ENCODE measurements at places on chromosomes 6 and 20.

- no peak for DNase-seq
Measured at GRCh38 chr6:35543459-35544193, 30.9 kb upstream of the TULP1 start.

GRCh38 chr20:61760731-61761130 lies 304.9 kb downstream of the TAF4 start:
- DNase-seq: no peak

- DNase-seq: no peak
Measured at GRCh38 chr6:104928141-104928540, 28.8 kb upstream of the LIN28B start.

GRCh38 chr6:33279257-33279695 lies 2.4 kb downstream of the B3GALT4 start:
- no peak for DNase-seq

- DNase-seq: no peak
Measured at GRCh38 chr6:148508401-148509041, 165.9 kb downstream of the SASH1 start.

- no peak for DNase-seq
Measured at GRCh38 chr6:27865850-27866356, 46.3 kb downstream of the OR2B2 start.

DNA sequence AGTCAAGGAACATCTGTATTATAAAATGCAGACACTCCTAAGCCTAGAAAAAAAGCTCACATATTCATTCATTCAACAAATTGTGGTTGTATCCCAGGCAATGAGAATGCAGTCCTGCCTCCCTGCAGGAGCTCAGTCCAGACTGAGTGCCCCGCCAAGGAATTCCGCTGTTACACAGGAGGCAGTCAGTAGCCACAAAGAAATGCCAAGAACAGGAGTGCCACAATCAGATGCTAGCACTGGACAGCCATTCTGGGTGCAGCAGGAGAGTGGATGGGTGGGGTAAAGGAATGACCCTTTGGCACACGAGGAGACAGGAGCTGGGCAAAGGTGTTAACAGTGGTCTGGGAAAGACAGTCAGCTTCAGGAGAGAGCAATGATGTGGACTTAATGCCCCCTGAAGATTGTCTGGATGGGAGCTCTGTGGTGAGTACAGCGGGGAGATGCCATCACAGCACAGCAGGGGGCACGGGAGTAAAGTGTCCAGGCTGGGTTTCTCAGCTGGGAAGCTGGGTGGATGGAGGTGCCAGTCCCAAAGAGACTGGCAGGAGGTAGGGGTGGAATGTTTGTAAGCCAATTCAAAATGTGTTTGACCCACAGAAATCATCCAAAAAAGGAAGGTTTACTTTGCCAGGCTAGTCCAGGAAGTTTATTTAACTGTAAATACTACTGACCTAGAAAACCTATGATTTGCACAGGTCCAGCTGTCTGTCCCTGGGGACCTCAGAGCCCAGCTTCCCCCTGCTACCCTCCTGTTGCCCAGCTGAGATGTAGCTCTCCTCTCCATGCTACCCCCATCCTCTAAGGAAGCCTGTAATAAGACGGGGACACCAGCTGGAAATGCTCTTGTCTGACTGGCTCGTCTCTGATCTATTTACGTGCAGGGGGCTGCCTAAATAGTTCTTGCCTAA lies 84.1 kb downstream of the SLC23A2 start:
- DNase-seq: no peak

DNA sequence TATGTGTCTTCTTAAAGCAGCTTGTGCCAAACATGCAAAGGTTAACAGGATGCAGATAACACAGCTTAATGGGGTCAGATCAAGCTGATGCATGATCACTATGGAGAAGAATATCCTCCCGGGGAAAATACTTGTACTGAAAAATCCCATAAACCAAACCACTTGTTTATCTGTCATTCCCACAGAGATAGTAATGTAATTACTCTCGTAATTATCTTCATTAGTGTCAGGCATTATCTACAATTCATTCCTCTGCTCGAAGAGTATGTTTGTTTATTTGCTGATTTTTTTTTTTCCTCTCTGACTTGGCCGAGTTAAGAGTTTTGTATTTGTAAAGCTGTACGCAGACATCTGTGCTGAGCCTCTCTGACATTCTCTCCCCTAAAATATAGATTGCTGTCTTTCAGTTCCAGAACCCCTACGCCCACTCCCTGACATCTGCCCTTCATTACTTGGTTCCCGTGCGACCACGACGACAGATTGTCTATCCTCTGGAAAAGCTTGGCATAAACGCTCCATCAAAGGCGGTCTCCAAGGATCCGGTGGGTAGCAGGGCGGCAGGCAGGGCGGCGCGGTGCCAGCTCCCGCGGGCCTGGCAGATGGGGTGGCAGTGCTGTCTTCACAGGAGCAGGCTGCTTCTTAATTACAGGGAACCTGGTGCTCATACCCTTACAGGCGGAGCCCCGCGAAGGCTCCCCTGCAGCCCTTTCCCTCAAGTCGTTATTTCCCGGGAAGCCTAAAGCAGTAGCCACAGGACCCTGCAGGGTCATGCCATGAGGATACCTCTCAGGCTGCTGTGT lies 147.2 kb downstream of the CFAP61 start:
- no peak for DNase-seq

GRCh38 chr6:73790574-73790973 lies 94.6 kb downstream of the CD109 start:
- DNase-seq: no peak

DNA sequence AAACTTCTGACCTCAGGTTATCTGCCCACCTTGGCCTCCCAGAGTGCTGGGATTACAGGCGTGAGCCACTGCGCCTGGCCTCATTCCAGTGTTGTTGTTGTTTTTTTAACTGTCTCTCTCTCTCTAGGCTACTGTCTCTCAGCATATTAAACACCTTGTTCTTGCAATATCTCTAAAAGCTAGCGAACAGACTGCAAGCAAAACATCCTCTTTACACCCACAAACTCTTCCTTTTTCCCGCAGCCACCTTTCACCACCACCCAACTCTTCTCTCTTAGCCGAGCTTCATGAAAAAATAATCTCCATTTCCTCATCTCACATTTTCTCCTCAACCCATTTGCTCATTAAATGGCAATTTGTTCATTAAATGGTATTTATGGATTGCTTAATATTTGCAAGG lies 45.5 kb downstream of the SGK1 start:
- no peak for DNase-seq

DNA sequence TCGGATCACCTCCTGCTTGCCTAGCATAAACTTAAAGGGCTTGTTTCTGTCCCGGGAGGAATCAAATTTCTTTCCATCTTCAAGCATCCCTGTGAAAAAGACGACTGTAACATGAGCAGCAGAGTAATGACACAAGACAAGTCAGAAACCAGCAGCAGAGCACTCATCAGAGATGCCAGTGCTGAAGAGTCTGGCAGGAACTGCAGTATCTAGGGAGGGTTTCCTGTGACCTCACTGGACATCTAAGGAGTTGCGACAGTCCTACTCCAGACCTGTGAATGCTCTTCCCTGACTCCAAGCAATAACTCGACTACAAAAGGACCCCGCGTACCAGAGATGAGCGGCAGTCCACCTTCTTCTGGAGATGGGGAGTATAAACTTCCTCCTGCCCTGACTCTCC lies 17.3 kb downstream of the FKBP1A start:
- DNase-seq: no peak

DNA sequence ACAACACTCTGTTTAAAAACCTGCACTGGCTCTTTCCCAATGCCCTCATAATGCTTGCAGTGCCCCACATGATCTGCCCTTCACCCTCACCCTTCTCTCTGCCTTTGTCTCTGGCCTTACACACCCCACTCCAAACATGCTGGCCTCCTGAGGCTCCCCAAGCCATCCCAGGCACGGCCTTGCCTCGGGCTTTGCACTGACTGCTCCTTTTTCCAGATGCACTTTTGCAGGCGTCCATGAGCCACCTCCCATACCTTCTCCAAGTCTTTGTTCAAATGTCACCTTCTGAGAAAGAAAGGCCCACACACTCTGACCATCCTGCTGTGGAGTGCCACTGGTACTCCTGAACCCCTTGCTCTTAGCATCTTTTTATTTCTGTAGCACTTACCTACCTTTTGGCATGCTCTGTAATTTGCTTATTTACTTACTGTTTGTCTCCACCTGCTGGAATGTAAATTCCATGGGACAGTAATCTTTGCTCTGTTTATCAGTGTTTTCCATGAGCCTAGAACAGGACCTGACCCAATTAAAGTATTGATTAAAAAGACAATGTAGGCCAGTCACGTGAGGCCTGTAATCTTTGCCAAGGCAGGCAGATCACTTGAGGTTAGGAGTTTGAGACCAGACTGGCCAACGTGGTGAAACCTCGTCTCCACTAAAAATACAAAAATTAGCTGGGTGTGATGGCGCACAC lies 30.7 kb downstream of the GFRA4 start:
- no peak for DNase-seq

DNA sequence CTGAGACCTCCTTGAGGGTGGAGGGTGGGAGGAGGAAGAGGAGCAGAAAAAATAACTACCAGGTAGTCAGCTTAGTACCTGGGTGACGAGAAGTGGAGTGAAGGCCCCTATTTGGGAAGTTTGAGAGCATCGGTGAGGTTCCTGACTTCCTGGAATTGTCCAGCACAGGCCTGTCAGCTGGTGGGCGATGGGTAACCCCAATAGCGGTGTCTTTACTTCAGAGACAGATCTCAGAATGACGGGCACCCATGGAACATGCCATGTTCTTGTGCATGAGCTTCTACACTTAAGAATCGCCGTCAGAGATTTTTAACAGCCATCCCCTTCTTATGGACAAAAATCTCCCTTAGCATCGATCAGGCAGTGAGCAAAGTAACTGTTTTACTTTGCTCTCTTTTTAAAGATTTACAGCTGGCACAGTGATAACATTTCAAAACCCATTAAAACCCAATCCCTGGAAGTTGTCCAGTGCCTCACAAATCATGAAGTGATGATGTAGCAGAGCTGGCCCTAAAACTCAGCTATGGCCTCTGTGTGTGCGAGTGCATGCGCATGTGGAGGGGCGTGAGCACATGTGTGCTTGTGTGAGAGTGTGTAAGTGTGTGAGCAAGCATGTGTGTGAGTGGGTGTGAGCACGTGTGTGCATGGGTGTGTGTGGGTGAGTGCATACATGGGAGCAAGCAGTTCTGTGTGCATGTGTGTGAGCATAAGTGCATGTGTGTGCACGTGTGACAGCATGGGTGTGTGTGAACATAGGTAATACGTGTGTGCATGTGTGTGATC lies 85.2 kb downstream of the DLL1 start:
- DNase-seq: no peak

DNA sequence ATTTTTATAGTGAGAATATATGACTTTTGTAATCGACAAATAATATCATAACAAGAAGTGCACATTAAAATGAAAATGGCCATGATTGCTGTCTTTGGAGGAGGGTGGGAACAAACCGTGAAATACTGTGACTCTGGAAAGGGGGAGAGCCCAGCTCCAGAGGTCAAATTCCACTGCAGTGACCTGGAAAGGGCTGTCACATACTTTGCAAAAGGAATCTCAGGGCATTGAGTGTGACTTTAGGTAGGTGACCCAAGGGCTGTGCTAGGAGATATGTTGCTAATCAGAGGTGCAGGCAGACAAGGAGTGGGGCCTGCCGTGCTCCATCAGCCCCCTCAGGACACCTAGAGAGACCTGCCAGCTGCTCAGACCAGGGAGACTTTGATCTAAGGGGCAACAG lies 28.1 kb upstream of the BMP7 start:
- no peak for DNase-seq

DNA sequence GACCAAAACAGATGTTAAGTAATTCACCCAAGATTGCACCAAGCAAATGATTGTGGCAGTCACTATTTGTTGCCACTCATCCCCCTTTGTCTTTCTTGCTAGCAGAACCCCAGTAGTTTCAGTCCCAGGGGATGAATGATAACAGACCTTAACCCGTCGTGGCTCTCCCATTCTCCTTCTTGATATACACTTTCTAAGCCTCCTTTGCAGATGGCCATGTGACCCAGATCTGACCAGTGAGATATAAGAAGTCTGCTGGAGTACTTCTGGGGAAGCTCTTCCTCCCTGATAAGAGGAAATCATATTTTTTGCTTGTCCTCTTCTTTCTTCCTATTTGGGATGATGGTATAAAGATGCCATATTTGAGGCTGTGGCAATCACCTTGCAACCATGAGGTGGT lies 9.6 kb upstream of the SH3BGRL2 start:
- no peak for DNase-seq

- no peak for DNase-seq
Measured at GRCh38 chr20:50624351-50625016, 66.9 kb downstream of the RIPOR3 start.

DNA sequence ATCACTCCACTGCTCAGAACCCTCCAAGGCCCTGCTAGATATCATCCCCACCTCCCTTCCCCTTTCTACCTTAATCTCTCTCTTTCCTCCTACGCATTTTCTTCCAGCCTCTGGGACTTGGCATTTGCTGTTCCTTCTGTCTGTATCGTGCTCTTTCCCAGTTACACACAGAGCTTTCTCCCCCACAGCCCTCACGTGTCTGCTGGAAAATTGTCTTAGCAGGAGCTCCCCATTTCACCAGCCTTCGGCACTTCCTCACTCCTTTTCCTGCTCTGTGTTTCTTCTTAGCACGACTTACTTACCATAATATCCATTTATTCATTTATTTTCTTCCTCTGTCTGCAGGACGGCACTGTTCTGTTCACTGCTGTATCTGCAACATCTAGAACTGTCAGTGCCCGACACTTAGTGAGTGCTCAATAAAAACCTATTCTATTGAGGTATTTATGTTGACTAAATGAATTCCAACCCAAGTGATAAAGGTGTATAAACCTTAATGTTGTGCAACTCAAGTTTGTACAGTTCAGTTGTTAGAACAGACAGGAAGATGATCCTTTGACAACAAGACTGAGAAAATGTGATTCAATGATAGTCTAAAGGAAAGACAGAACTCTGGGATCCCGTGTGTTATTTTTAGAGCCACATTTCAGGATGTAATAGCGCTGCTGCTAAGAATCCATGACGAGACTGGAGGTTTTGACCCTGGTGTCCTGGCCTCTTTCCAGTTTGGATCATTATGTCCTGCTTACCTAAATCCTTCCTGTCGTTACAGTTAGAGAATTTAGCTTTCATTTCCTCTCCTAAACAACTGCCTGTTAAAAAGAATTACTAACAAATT lies 170.1 kb upstream of the LAMP5 start:
- DNase-seq: no peak

GRCh38 chr20:51424270-51425117 lies 118.0 kb downstream of the NFATC2 start:
- DNase-seq: no peak

GRCh38 chr6:104540743-104541142 lies 319.0 kb downstream of the HACE1 start:
- DNase-seq: no peak

DNA sequence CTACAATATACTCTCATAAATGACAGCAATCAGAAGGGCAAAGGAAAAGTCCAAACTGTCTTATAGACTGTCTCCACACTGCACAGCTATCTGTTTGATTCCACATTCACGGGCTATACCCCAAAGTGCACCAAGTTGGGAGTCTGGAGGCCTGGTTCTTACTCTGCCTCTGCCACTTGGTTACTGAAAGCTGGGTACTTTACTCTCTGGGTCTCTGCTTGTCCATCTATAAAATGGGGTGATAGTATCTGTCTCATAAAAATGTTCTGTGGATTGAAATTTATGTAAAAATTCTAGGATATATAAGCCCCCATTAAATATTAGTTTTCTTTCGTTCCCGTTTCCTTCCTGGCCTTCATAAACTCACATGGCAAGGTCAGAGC lies 86.5 kb downstream of the CD164 start:
- DNase-seq: no peak
